ENCODE measurements at places on chromosomes 4 and X.

GRCh38 chrX:148976571-148977400 lies 476.4 kb downstream of the AFF2 start:
- DNase-seq = peak; percentile 95

DNA sequence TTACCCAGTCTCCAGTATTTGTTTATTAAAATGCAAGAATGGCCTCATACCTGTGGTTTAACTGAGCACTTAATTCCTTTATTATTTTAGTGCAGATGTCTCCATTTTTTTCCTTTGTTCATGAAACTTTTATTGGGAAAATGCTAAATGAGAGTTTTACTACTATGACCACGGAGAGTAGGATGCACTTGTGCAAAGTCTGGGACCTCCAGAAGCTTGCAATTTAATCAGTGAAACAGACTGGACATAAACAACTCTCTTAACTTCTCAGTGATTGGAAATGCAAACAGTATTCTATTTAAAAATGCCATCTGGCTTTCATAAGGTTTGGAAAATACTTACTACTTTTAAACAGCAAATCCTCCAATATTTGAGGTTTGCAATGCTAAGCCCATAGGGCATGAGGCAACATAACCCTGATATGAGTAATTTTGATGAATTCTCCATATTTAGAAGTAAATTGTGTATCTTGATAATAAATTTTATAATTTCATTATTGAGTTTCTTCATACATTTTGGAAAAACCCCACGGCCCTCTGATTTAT lies 718.7 kb upstream of the MAGEB2 start:
- no peak for DNase-seq

DNA sequence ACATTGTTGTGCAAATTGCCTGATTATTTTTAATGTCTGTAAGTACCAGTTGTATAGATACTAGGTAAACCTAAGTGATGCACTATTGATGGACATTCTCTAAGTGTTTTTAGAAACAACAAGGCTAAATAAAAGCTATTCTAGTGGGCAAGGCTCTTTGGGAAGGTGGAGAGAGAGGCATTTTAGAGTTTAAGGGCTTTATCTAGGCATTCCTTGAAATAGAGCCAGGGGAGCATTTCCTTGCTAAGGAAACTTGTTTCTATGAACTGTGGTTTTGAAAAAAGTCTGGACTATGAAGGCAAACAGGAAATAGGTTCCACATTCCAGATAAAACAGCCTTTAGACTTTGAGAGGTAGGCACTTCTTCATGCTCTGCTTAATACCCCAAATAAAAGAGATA lies 23.8 kb downstream of the BMX start:
- peak; percentile 85 for DNase-seq

DNA sequence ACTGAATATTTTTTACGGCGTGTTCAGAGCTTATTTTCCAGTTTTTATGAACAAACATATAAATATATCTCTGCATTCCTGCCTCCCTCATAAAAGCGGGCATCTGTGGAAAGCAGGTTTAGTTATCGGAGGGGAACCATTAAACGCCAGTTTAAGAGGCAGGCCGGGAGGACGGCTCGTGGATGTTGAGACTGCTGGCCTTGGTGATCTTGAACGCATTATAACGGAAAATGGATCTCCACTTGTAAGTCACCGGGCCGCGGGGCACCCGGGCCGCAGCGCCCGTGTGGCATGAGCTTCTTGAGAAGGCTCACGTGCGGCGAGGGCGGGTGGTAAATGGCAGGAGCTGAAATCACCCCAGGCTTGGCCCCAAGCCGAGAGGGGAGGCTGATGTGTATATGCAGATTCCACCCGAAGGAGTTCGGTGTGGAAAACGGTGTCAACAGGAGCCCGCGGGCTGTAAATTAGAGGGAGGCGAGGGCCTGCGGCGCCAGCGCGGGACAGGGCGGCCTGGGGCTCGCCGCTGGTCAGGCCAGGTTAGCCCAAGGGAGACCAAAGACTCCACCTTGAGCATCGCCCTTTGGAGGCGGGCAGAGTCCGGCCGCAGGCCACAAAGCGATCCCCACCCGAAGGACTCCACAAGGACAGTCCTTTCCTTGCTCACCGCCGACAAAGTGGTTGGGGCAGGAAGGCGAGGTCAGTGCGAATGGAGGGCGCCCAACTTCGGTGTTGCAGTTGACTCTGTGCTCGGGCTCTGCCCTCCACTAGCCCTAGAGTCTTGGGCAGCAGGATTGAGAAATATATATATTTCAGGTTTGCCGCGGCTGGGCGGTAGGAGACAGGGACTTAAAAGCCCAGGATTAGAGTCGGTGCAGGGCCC lies 1.3 kb upstream of the HAND2 start:
- DNase-seq = no peak

DNA sequence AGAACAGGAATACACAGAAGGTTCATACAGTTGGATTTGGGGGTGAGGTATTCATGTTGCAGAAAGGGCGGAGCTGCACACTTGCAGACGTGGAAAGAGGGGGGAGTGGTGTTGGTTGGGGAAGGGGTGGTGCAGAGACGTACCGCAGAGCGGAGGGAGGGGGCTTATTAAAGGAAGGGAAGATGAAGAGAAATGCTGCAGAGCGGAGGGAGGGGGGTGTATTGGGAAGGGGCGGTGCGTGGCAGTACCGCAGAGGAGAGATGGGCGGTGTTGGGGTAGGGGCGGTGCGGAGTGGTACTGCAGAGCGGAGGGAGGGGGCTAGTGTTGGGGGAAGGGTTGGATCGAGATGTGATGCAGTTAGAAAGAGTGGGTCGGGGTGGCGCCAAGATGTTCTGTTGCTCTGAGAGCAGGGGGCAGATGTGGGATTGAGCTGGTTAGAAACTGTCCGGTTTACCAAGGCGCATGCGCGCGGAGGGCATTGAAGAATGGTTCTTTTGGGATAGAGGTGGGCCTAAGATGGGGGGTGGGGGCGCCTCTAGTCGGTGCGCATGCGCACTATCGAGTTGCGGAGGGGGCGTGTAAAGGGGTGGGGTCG lies 900 bp downstream of the TRO start:
- no peak for DNase-seq

- no peak for DNase-seq
Measured at GRCh38 chrX:51866210-51866609, 27.2 kb upstream of the MAGED1 start.

- no peak for DNase-seq
Measured at GRCh38 chrX:41033299-41033698, 51.9 kb upstream of the USP9X start.

- no peak for DNase-seq
Measured at GRCh38 chr4:100295792-100296191, 105.5 kb upstream of the DDIT4L start.

GRCh38 chr4:3656416-3657356 lies 109.5 kb upstream of the ADRA2C start:
- DNase-seq = peak; percentile 30

DNA sequence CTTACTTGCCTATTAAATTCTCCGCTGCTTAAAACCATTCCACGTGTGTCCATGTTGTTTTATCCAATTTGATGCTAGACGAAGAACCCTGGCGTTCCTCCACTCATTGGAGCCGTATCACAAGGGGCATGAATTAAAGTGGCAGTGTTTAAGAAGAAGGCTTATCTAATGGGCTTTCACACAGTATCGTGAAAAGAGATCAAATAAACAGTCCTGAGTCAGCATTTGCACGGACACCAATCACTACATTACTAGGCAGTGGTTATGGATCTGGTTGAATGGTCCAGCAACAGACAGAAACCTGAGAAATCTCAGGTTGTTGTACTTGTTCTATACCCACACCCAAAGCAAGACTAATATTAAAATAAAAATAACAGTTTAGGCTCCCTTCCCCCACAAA lies 671.6 kb downstream of the FAT4 start:
- no peak for DNase-seq

GRCh38 chr4:138759554-138759902 lies 256.1 kb upstream of the NOCT start:
- no peak for DNase-seq

DNA sequence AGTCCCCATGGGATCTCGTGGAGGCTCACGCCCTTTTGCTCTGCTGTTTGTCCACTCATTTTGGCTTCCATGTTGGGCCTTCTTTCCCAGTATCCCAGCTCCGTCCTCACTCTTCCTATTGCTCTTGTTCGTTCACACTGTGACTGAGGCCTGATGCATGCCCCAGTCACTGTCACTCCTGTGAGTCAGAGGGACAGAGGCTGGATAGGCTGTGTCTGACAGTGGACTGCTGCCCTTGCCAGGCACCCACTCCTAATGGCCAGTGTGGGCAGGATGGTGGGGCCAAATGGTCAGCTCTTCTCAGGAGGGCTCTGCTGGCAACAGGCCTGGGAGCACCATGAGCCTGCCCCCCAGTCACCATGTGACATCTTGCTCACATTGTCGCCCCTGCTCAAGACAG lies 40.0 kb downstream of the HADH start:
- no peak for DNase-seq

DNA sequence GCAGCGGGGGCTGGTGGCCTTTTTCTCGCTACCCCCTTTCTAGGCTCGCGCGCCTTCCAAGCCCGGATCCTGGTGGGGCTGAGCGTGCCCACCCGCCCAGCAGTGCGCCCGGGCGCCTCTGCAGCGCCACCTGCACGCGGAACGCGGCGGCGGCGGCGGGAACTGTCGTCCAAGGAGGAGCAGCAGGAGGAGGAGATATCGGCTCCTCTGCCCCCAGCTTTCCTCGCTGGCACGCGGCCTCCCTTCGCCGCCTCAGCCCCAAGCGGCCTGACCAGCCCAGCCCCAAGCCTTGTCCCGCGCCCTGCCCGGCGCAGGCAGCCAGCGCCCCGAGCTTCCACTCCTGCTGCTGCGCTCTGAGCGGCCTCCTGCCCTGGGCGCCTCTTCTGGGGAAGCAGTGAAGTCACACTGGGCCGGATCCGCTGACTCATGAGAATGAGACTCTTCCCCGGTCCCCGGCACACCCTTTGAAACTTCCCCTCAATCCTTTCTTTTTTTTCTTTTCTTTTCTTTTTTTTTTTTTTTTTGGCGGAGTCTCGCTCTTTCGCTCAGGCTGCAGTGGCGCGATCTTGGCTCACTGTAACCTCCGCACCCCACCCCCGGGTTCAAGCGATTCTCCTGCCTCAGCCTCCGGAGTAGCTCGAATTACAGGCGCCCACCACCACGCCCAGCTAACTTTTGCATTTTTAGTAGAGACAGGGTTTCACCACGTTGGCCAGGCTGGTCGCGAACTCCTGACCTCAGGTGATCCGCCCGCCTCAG lies 10.6 kb upstream of the ELF4 start:
- peak; percentile 68 for DNase-seq

DNA sequence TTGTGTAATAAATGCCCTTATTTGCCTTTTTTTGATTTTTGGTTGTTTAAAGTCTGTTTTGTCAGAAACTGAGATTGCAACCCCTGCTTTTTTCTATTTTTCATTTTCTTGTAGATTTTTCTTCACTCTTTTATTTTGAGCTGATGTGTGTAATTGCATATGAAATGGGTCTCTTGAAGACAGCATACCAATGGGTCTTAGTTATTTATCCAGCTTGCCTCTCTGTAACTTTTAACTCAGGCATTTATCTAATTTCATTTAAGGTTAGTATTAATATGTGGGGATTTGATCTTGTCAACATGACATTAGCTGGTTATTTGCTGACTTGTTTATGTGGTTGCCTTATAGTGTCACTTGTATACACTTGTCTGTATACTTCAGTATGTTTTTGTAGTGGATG lies 378.0 kb downstream of the CPXCR1 start:
- DNase-seq = no peak

GRCh38 chr4:81498551-81499099 lies 26.9 kb upstream of the RASGEF1B start:
- no peak for DNase-seq

- no peak for DNase-seq
Measured at GRCh38 chr4:85298037-85298436, 176.9 kb upstream of the ARHGAP24 start.

GRCh38 chr4:185992585-185992984 lies 76.4 kb upstream of the TLR3 start:
- no peak for DNase-seq

DNA sequence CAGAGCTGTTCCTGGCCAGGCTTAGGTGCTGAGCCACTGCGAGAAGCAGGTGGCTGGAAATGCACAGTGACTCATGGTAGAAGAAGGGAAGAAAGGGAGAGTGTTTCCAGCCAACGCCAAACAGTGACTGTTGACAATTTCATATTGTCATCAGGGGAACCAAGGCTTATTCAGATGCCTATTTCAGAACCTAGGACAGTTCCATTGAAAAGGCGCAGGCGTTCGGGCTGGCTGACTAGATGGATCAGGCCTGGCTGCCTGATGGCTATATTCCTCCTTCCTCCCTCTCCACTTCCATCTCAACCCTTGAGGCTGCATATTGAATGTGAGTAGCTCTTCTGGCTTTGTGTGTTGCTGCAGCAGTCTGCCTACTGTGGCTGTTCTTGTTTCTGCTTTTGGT lies 73.0 kb upstream of the FRMPD4 start:
- DNase-seq = peak; percentile 8

DNA sequence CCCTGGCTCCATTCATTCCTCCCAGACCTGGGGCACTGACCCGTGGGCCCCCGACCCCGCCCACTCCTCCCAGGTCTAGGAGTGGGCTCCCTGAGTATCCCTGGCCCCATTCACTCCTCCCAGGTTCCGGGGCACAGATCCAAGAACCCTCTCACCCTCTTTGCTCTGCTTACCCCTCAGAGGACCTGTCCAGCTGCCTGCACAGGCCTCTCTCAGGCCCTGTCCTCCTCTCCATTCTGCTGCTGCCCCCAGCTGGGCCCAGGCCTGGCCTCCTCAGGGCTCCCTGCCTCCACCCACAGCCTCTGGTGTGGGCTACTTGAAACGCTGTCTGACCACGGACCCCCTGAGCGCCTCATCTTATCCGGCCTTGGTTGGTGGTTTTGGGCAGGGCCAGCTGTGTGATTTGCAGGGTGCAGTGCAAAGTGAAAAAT lies 217.7 kb upstream of the PSAPL1 start:
- DNase-seq = no peak

DNA sequence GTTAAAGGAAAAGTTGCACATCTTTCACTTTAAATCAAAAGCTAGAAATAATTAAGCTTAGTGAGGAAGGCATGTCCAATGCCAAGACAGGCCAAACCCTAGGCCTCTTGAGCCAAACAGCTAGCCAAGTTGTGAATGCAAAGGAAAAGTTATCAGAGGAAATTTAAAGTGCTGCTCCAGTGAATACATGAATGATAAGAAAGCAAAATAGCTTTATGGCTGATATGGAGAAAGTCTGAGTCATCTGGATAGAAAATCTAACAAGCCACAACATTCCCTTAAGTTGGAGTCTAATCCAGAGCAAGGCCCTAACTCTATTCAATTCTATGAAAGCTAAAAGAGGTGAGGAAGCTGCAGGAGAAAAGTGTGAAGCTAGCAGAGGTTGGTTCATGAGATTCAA lies 23.8 kb downstream of the NPFFR2 start:
- no peak for DNase-seq

GRCh38 chr4:181796502-181796901 lies 446.7 kb upstream of the TENM3 start:
- DNase-seq = no peak

DNA sequence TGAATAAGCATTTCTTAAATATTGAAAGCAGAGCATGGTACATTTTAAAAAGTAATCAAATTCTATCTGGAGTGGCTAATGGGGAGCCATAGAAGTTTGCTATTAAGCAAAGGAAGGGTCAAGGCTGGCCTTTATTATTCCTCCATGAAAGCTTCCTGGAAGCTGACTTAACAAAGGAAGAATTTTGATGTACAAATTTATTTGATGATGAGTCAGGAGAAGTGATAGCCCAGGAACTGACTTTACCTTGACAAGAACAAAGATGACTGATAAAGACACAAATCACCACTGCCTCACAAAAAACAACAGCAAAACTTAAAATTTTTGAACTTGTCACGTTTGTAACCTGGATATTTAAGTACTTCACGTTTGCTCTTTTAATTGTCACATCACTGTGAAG lies 872.1 kb downstream of the PCDH7 start:
- DNase-seq = no peak

GRCh38 chrX:112083624-112084326 lies 1.2 kb upstream of the TRPC5 start:
- DNase-seq = no peak

Data from HAP-1 (cell line).